ENCODE measurements at places on chromosomes 12 and 14.

DNA sequence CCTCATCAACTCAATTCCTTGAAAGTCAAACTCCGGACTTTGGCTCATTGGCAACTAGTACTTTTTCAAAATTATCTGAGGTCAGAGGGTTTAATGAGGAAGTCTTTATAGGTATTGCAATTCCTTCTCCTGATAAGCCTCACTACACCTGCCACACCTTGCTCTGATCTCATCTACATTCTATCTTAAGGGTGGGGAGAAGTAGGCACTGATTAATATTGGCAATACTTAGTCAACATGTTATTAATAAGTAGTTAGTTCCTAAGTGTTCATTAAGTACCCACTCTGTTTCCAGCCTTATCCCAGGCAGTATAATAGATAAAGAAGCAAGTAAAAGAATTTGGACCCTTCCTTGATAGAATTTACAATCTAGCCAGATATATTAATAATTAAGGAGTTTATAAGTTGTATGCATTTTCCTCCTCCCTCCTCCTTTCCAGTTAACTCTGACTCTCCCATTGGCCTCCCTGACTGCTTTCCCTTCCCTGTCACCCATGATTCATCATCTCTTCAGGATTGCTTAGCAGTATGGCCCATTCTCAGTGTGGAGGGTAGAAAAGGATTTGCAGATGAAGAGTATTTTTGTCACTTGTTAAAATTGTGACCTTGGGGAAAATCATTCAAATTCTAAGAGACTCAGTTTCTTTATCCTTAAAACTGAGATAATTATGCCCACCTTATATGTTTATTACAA, 231.0 kb upstream of the ATP2B1 start:
- DNase-seq = no peak

GRCh38 chr12:42756841-42757623, 167.5 kb upstream of the PRICKLE1 start:
- no peak for DNase-seq

DNA sequence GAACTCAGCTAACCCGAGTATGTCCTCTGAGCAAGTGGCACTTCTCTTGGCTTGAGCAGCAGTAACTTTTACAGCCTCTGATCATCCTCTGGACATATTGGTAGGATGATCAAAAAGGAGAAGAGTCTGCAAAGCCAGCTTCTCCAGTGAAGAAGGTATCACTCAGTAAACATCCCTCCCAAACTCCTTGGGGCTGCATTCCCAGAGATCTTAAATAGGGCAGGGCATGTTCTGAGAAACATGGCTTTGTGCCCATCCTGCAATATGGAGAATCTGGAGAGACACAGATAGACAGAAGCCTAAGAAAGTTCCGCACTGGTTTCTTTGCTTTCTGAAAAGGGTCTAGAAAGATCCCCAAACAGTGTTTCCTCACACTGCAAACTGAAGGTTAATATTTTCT, 65.4 kb downstream of the RBM19 start:
- no peak for DNase-seq

DNA sequence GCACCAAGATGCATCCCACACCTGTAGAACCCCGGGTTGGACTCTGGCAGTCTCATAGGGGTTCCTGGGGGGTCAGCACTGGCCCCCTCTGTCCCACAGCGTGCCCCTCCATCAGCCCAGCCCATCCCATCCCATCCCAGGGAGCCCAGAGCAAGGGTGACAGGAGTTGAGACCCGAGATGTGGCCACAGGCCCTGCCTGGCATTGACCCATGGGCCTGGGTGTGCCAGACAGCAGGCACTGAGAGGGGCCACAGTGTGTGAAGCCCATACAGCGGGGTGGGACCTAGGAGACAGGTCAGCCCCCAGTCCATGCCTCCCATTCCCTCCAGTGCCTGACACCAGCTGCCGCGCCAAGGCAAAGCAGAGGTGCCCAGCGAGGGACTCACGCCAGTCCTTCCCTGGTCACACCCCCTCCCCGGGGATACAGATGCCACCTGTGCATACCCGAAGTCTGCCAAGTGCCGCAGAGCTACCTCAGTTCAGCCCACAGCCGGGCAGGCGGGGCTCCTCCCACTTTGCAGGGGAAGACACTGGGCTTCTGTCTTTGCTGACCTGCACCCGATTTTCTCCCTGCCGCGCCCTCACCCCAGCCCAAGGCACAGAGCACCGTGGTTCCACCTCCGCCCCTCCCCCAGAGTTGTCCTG, 50.4 kb downstream of the CYP46A1 start:
- no peak for DNase-seq

GRCh38 chr12:21913823-21914222, 27.4 kb downstream of the ABCC9 start:
- no peak for DNase-seq

DNA sequence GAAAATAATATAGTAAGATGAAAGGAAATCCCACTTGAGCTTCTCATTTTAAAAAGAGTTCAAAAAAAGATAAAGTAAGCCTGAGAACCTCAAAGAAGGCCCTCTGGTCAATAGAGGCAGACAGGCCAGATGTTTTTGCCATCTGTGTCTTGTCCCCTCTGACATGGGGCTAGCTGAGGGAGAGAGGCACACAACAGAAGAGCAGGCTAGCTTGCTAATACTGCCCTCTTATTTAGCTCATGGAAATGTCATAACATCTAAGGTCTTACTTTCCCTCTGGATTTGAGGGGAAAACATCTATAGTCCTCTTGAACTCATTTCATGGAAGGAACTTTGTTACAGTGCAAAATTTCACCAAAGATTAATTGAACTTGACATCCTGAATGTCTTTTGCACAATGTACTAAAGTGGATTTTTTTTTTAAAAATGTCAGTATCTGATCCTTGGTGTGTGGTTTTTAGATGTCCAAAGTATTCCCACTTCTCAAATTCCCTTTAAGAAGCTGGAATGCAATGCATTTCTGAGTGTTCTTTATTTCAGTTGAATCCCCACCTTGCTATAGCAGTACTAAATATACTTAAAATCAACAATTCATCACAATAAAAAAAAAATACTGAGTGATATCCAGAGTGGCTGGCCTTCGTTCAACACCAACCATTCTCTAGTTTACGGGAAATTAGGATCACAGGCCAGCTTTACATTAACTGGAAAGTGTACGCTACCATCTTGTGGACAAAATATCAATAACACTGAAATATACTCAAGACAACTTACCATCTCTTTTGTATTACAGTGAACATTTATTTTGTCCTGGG, 176.7 kb downstream of the PAH start:
- no peak for DNase-seq

- DNase-seq = no peak
These were observed 108.4 kb downstream of the EMP1 start for GRCh38 chr12:13304924-13305323.

DNA sequence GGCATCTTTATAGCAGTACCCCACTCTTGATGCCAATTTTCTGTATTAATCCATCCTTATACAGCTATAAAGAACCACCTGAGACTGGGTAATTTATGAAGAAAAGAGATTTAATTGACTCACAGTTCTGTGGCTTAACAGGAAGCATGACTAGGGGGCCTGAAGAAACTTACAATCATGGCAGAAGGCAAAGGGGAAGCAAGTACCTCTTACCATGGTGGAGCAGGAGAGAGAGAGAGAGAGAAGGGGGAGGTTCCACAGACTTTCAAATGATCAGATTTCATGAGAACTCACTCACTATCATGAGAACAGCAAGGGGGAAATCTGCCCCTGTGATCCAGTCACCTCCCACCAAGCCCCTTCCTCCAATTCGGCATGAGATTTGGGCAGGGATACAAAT, 84.4 kb downstream of the SLC24A4 start:
- peak; percentile 13 for DNase-seq

Data from NAMALWA (cell line).